ENCODE measurements at places on chromosomes 13 and 19.
A peak's percentile ranks its signal among the peaks of the same experiment; 100 is the strongest.

DNA sequence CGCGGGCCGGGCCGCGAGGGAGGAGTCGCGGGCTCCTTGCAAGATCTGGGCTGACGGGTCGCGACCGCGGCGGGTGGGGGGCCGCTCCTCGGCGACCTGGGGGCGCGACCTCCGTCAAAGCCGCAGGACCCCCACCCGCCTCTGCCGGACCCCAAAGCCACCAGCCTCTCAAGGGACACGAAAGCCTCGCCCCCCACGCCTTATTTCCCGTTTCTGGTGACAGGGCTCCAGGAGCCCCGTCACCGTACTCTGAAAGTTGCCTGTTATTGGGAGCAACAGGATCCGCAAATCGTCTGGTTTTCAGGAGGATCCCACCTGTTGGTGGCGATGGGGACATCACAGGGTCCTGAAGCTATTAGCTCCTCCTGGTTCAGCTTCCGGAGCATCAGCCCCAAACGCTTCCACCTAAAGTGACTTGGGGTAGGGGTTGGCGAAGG lies 530 bp downstream of the MAU2 start:
- no peak for DNase-seq

- DNase-seq = no peak
These were observed 56.6 kb downstream of the SPRY2 start for GRCh38 chr13:80284290-80284689.

- peak; percentile 93 for DNase-seq
These were observed 29.1 kb downstream of the SHISA2 start for GRCh38 chr13:26022538-26023292.

DNA sequence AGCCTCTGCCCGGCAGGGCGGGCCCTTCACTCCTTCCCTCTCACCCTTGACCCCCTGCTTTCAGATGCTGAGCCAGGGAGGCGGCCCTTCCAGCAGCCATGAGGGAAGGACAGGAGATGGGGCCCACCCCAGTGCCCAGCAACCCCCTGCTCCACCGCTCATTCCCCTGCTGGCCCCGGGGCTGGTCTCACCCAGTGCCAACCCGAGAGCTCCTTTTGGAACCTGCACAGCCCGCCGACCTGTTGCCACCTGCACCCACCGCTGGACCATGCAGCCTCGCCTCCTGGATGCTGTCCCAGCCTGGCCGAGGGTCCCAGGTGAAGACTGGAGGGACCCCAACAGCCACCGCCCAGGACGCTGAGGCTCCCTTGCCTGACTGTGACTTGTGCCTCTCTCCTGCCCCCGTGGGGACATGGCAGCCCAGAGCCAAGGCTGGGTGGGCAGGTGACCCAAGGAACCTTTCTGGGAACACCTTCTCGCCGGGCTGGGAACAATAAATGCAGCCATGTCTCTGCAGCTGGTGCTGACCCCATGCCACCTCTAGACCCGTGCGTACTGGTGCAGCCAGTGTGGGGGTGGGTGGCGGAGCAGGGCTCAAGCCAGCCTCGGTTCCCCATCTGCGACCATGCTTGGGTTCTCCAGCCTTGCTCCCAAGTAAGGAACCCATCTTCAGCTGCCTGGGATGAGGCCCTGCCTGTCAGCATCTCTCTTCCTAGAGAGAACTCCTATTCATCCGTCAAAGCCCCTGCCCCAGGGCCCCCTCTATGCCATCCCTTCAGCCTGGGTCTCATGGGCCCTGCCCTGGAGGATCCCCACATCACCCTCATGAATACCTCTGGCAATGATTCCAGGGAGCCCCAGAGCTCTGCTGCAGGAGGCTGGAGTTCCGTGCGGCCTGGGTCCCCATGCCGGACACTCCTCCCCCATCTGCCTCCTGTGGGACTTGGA lies 3.7 kb downstream of the FAM174C start:
- no peak for DNase-seq

DNA sequence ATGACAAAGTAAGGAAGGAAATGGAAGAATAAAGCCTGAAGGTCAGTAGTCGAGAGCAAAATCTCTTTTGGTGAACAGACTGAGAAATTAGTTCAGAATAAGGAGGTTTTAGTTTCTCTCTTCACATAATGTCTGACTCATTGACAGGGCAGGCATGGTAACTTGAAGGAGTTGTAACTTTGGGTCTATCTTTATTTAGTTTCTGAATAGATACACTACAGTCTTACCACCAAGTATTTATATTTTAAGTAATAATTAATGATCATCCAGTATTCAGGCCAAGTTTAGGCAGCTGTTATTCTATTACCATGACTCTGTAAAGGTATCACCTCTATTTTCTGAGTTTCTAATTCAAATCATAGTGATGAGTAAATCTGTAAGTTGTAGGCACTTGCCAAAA lies 219.9 kb downstream of the SPRY2 start:
- DNase-seq = no peak

DNA sequence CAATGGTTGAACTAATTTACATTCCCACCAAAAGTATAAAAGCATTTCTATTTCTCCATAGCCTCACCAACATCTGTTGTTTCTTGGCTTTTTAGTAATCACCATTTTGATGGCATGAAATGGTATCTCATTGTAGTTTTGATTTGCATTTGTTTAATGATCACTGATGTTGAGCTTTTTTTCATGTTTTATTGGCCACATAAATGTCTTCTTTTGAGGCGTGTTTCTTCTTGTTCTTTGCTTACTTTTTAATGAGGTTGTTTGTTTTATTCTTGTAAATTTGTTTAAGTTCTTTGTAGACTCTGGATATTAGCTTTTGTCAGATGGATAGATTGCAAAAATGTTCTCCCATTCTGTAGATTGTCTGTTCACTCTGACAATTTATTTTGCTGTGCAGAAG lies 28.2 kb downstream of the ZNF714 start:
- no peak for DNase-seq

GRCh38 chr13:44211704-44212346 lies 161.8 kb upstream of the SERP2 start:
- no peak for DNase-seq

- no peak for DNase-seq
These were observed 5.4 kb downstream of the NUMBL start for GRCh38 chr19:40685016-40685526.

DNA sequence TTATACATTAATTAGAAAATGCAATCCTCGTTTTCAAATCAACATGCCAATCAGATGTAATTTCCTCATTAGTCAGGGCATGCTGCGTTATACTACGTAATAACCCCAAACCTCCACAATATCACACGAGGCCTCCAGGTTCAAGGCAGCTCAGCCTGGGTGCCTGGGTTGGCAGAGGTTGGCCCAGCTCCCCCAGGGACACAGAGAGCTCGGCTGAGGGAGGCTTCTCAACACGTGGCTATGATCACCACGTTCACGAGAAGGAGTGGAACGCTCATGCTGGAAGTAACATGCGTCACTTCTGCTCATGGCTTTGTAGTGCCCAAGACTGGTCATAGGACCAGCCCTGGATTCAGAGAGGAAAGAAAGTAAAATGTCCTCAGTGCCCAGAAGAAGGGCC lies 144.9 kb upstream of the SOX1 start:
- DNase-seq = no peak

GRCh38 chr13:45928176-45928575 lies 76.6 kb upstream of the SIAH3 start:
- peak; percentile 56 for DNase-seq

GRCh38 chr13:73235385-73235784 lies 176.6 kb downstream of the KLF5 start:
- no peak for DNase-seq

DNA sequence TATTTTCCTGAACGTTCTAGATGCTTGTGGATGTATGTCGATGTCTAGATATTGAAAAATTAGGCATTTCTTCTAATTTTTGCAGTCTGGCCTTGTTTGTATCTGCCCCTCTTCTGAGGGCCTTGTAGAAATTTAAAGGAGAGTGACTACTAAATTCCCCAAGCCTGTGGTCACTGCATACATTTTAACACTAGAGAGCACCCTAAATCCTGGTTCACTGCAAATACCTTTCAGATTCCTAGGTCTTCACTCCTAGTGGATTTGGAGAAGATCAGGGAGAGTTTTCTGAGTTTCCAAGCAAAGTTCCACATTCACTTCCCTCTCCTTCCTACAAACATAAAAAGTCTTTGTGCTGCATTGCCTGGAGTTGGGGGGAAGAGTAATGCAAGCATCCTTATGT lies 1272.5 kb downstream of the OLFM4 start:
- DNase-seq = no peak

GRCh38 chr13:98942997-98943396 lies 34.9 kb downstream of the DOCK9 start:
- no peak for DNase-seq

GRCh38 chr13:51091839-51092238 lies 19.2 kb downstream of the C13orf42 start:
- no peak for DNase-seq

GRCh38 chr19:28700176-28700575 lies 512.8 kb downstream of the UQCRFS1 start:
- DNase-seq = no peak

DNA sequence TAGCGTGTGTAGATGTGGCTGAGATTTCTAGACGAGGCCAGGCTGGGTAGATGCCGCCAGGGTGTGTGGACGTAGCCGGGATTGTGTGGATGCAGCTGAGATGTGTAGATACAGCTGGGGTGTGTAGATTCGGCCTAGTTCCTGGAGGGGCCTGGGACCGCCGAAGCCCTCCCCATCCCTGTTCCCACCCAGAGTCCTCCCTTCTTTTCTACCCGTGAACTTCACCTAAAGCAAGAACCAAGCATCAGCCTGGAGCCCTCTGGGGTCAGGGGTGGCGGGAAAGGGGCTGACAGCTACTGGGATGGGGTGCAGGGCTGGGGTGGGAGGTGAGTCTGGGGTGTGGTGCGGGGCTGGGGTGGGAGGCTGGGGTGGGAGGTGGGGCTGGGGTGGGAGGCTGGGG lies 768 bp downstream of the TMPRSS9 start:
- no peak for DNase-seq

GRCh38 chr19:56491399-56491798 lies 14.3 kb upstream of the ZNF667 start:
- no peak for DNase-seq

GRCh38 chr13:111623208-111623607 lies 302.8 kb downstream of the TEX29 start:
- peak; percentile 54 for DNase-seq

- no peak for DNase-seq
These were observed 2.6 kb upstream of the MCEMP1 start for GRCh38 chr19:7674010-7675005.

DNA sequence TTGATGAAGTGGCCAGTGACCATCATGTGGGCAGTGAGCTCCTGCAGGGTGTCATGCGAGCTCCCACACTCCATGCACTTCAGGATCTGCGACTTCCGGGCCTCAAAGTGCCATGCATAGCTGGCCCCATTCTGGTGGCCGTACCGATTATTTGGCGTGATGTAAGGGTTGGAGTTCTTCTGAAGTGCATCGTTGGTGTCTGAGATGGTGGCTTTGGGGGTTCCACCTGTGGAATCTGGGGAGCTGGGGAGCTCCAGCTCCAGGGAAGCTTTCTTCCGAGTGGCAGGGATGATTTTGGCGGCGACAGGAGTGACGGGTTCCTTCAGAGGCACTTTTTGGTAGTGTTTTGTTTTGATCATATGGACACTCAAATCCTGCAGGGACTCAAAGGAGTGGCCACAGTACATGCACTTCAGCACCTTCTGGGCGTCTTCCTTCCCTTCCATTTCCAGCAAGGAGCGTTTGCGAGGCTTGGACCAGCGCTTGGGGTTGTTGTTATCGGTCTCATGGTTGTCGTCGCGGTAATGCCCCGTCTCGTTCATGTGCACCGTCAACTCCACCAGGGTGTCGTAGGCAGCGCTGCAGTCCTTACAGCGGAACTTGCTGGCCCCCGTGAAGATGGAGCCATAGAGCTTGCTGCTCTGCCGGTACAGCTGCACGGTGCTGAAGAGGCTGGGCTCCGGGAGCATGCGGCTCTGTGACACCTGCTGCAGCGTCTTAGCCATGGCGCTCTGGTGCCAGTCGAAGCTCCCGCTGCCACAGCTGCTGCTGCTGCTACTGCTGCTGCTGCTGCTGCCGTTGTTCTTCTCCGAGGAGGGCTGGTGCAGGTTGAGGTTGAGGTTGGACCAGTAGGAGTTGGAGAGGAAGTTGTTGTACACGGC lies 70.4 kb downstream of the TSHZ3 start:
- no peak for DNase-seq

DNA sequence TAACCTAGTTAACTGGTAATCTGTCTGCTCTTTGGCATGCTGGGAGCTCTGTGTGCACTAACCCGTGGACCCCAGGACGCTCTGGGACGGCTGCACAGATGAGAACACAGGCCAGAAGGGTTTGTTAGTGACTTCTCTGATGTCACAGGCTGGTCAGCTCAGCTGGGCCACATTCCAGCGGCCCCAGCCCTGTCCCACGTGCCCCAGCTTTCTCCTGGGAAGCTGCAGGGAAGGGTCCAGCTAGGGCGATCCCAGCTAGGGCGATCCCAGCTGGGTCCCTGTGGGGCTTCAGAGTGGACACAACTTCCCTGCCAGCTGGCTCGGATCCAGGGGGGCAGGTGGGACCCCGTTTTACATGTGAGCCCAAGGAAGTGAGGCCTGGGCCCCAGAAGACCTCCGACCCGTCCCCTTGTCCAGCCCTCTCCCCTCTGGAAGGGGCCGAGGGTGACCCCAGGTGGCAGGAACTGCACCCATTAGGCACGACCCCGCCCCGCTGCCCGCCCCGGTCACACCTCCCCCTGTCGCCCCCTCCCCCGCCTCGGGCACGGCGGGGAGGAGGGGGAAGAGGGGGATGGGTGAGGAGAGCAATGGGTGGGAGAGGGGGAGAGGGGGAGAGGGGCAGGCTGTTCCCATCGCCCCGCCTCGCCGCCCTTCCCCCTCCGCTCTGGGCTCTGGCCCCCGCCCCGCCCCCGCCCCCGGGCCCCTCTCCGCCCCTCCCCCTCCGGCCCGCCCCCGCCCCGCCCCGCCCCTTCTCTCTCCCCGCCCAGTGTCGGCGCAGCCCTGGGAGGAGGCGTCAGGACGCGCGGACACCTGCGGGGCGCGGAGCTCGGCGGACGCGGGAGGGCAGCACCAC lies 75.2 kb upstream of the MCF2L start:
- DNase-seq = no peak

DNA sequence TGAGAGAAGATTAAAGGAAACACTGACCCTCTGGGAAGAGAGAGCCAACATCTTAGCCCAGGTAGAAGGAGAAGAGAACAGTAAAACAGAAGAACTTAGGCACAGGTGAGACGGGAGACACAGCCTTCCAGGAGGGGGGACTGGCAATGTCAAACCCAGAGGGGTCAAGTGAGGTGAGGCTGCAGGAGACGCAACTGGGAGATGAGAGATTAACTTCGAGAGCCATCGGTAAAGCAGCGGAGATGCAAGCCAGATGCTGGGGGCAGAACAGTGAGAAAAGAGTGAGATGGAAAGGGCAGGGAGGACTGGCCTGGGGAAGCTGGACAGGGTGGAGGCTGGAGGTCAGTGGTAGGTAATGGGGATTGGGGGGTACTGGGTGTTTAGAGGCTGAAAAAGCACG lies 5.2 kb downstream of the INSR start:
- DNase-seq = no peak

Data from osteocyte (in vitro differentiated cells).